ENCODE measurements at places on chromosomes 2 and 18.

DNA sequence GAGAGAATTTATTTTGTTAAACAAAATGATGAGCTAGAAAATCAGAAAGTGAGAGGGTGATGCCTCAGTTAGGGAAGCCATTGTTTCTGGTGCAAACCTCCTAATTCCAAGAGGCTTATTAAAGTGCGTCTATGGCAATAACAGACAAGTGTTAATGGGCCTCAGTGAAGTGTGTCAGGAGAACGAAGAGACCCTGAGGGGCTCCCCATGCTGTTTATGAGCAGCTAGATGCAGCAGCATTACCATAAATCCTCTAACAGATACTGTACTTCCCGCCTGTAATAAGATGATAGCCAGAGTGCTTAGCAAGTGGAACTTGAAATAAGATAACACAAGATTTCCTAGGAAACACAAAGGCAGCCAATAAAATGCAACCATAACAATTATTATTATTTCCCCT is 157.4 kb downstream of the MYT1L start:
- no peak for DNase-seq

DNA sequence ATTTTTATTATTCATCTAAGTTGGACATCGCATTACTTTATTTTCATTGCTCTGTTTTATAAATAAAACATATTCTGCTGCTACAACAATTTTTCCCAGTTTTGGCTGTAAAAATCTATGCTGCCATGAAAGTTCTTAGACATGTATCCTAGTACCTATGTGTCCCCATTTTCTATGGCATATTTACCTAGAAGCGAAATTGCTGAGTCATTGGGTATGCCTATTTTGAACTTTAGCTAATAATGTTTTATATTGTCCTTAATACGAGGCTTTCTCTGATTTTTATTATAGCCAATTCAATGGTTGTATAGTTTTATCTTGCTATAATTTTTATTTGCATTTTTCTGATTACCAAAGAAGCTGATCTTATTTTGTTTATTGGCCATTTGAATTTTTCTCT is 110.5 kb upstream of the DPP10 start:
- no peak for DNase-seq

GRCh38 chr2:50564766-50565165 is 467.2 kb downstream of the NRXN1 start:
- DNase-seq: no peak

GRCh38 chr2:197174539-197175094 is 136.0 kb downstream of the ANKRD44 start:
- no peak for DNase-seq

DNA sequence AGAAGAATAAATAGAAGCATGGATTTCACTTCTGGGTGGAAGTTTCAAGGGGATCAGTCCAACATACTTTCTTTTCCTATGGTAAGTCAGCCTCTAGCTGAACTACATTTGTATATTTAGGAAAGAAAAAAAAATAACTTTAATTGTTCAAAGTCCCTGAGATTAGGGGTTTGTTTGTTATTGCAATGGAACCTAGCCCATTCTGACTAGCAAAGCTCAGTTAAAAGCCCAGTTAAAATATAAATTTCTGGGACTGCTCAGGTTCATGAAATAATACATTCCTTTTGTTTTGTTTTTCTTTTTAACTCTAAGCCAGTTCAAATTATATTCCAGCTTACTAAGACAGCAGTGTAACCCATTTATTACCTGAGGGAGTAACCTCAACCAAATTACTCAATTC is 2069.6 kb upstream of the CELF4 start:
- no peak for DNase-seq

DNA sequence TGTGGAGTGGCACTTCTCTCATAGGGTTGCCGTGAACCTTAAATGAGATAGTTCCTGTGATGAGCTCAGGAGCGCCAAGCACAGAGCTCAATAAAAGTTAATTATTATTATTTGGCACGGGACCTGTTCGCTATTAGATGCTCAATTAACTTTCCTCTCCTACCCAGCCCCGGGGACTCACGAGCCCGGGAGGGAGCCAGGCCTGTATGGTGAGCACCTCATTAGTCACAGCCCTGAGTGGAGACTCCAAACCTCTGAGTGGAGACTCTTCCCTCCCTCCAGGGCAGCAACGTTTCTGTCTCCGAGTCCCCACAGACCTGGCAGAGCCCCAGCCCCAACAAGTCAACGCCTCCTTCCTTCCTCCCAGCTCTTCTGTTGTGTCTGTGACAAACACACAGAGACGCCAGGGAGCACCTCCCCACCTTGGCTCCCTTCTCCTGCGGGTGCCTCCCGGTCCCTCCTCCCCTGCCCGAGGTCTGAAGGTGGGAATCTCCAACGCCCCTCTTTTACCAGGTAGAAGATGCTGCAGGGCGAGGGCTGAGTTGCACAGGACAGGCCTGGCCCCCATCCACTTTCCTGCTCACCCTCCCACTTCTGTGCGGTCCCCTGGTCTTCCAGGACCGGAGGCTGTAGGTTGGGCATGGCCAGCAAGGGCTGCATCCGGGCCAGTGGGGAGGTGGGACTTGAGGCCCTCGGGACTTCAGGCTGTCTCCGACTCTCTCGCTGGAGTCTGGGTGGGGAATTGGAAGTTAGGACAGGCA is 52.7 kb upstream of the ODC1 start:
- peak; percentile 54 for DNase-seq

- DNase-seq: no peak
Measured at GRCh38 chr2:127220768-127221527, 849 bp upstream of the CYP27C1 start.

GRCh38 chr2:85523903-85524335 is 15.0 kb upstream of the MAT2A start:
- no peak for DNase-seq

- DNase-seq: peak; percentile 61
Measured at GRCh38 chr18:8423051-8423557, 186.1 kb upstream of the RAB12 start.

GRCh38 chr2:154924531-154924930 is 226.0 kb downstream of the KCNJ3 start:
- no peak for DNase-seq

DNA sequence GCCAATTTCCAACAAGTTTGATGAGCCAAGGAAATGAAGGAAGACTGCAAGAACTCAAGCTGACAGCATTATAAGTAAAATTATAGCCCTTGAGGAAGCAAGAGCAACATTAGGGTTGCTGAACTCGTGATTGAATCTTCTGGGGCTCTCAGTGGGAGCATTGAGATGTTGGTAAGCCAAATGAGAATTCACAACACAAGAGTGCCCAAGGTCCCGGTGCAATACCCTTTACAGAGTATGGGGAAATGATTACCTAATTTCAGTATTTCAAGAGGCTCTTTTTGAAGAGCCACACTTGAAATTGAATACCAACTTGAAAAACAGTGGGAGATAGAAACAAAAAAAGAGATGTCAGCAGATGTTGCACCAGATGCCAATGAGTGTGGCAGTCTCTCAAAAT is 554.5 kb downstream of the STK39 start:
- DNase-seq: no peak

GRCh38 chr2:73284296-73285158 is at the start of gene FBXO41:
Gene FBXO41 (minus strand): TSS chr2:73284478. CDS start chr2:73269630, 14,848 bp downstream.
- DNase-seq: peak; percentile 31

DNA sequence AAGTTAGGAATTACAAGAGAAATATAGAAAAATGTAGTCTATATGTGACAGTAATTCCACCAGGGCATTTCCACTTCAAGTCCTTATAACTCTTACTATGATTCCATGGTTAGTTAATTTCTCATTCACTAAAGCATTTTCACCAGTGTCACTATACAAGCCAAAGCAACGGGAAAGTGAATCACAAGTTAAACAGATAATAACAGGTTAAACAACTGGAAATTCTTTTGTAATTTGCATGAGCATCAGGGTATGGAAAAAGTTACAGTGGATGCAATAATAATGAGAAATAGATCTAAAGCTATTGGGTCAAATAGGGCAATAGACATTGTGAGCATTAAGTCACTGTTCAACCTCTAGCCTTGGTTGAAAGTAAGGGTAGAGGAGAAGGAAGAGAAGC is 88.9 kb upstream of the ST6GAL2 start:
- DNase-seq: no peak

DNA sequence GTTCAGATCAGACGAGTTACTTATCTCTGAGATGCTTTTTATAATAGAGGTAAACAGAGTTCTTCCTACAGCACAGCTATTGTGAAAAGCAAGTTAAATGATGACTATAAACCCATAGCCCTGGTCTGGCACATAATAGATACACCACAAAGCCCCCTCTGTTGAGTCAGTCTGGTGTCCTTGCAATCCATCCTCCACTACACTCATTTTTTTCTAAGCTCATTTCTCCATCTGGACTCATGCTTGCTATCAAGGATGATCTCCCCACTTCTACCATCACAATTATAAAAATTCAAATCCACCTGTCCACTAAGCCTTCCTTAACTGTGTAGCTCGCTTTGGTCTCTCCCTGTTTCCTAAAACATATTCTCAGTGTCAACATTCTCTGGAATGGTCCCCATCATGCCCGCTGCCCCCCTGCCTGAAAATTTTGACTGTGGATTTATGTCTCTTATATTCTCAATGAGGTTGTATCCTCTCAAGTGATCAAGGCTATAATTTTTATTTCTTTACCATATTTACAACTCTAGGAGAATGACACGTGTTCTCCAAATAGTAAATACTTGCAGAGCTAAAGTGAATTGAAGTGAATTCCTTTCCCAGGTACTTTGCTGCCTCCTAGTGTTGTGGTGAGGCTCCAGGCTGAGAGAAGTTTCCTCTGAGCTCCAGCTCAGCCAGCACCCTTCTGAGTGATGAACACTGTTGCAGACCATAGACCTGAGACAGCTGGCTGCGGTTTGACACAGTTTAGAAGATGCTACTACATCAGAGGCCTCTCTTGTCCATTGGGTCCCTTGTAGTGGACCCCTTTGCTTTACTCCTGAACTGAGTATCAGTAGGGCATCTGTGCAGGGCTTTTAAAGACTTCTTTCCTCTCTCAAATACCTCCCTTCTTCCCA is 108.7 kb downstream of the DPP10 start:
- peak; percentile 62 for DNase-seq

DNA sequence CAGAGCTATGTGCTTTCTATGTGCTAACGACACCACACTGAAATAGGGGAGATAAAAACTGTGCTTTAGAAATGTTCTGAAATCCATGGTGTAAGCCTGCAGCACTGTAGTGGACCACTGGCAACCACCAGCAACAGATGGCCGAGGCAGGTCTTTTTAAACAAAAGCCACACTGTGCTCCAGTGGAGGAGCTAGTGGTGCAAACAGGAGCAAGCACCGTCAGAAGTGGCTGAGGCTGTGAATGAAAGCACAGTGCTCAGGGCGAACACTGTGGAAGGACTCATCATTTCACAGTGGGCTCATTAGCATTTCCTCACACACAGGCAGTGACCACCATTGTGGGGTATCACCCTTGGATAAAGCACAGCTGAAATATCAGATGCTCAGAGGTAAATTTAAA is 22.9 kb upstream of the MTX2 start:
- no peak for DNase-seq

DNA sequence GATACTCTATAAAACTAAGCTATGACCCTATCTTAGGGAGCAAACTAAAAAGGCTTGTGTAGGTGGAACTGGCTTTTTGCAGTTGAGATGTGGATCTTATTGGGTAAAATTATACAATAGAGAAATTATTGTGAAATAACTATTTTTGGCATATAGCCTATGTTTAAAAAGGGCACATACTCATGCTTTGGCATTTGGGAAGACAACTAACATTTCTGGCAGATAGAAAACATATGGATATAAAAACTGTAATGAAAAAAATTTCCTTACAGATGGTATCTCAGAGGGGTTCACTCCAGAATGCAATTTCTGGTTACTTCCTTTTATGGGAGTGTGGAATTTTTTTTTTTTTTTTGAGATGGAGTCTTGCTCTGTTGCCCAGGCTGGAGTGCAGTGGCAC is 120.1 kb upstream of the CCDC195 start:
- peak; percentile 41 for DNase-seq

DNA sequence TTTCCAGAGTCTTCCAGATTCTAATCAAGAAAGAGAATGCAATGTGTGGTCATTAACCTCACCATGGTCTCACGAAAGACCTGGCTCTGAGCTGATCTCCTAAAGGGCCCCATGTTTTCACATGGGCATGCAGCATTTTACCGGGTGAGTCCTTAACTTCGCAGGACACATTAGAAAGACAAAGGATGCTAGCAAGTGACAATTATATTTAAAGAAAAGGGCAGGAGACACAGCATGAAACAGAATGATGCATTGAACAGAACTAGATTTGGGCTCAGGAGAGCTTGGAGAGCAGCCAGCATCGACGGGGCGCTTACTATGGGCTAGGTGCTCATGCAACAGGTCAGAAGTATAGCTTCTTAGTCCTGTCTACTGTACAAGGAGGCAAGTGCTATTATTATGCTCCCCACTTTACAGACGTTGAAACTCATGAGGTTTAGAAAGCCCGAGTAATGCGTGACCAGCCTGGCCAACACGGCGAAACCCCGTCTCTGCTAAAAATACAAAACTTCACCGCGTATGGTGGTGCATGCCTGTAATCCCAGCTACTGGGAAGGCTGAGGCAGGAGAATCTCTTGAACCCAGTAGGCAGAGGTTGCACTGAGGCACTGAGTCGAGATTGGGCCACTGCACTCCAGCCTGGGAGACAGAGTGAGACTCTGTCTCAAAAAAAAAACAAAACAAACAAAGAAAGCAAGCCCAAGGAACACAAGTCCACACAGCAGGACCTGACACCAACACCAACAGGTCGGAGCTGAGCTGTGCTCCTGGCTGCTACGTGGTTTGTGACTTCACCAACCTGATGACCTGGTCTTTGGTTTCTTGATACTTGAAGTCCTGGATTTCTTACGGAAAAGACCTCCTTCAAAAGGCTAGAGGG is 16.1 kb downstream of the MBP start:
- no peak for DNase-seq

DNA sequence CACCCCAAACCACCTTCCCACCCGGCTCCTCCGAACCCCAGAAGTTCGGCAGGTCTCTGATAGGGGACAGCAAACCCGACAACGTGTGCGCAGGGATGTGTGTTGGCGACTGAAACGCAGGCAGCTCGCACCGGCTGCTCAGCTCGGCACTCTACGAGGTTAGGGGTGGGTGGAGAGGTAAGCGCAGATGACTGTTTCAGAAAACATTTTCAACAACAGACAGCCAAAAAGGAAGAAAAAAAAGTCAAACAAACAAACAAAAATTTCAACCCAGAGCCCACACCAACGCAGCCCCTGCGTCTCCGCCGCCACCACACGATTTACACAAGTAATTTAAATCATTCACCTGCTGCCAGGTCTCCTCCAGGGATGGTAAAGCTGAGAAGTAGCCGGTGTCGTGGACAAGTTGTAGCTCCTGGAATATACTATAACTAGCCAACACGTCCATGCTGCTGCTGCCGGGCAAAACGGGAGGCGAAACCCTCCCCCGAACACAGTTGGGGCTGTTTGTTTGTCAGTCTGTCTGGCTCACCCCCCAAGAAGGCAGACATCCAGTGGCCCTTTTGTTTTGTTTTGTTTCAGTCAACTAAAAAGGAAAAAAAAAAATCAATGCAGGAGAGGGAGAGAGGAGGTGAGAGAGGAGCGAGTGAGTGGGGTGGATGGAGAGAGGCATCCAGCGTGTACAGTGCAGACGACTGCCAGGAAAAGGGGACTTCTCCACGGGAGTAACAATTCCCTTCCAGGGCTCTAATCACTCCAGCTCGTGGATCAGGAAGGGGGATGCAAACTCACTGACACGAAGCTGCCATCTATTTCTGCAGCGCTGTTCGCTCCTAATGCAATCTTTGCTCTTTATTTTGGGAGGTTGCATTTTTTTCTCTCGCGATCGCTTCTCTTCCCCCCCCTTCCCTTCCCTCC is at the start of gene KLF7:
Gene KLF7 (minus strand): TSS at position 828 of the 918 bp plus-strand sequence. CDS start 380 bp downstream, at position 448.
- DNase-seq: peak; percentile 36

GRCh38 chr2:219086196-219086595 is 25.5 kb upstream of the IHH start:
- no peak for DNase-seq

GRCh38 chr2:7191932-7192331 is 274.7 kb downstream of the RNF144A start:
- peak; percentile 61 for DNase-seq
